ENCODE measurements at places on chromosomes 7 and 10.

- DNase-seq, result no peak
These were observed 202.6 kb downstream of the PPP1R3A start for GRCh38 chr7:113715981-113716856.

GRCh38 chr10:129090618-129091366 is 376.2 kb upstream of the MGMT start:
- DNase-seq, result no peak

GRCh38 chr7:101562531-101563197 is 66.4 kb downstream of the MYL10 start:
- no peak for DNase-seq

DNA sequence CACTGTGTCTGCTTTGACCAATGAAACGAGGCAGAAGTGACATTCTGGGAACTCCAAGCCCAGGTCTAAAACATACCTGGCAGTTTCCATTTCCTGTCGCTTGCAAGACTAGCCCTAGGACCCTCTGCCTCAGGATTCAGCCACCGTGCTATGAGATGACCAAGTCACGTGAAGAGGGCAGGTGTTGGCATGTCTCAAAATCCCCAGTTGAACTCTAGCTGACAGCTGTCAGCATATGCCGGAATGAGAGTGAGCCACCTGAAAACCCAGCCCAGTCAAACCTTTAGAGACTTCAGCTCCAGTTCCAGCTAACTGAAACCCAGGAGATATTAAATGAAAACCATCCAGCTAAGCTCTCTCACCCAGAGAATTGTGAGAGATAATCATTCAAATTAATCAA is 89.9 kb upstream of the PPP1R3A start:
- DNase-seq, result no peak

- no peak for DNase-seq
These were observed 40.6 kb downstream of the TMEM60 start for GRCh38 chr7:77757589-77757988.

DNA sequence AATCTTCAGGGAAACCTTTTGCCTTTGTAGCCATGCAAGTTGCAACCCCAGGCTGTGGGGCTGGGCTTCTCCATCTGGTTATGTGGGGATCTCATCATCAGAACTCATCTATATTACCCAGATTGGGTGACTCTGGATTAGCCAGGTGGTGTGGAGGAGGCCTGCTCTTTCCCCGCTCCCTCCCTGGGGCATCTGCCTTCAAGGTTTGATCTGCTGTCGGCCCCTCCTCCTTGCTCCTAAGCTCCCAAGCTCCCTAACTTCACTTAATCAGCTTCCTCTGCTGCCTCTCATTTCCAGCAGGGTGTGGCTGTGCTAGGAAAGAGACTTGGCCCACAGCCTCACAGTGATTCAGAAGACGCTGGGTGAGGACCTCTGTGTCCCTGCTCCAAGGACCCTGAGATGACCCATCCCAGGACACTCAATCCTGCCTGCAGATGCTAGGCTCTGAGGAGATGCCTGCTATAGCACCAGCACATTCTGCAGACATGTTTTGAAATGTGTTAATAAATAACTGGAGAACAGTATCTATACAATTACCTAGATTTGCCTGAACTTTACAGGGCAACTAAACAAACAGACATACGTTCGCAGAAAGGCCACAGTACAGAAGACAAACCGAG is 392.1 kb upstream of the PODXL start:
- DNase-seq, result no peak

GRCh38 chr10:15232279-15232678 is 63.8 kb upstream of the NMT2 start:
- no peak for DNase-seq

GRCh38 chr10:100737355-100738054 is 7.9 kb upstream of the PAX2 start:
- DNase-seq, result no peak

DNA sequence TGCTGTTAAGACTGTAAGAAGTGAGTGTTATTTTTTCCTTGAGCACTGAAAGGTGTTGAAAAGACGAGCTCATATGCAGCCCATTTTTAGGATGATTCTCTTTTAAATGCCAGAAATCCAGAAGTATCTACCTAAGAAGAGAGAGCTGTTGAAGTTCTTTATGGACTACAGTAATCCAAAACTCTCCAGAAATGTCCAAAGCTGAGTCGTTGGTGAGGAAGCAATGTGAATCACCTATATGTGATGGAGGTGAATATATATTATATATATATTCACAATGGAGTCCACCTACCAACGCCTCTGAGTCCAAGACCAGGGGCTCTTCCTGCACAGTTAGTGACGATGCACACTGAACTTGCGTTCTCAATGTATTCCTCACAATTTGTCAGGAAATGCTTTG is 252.7 kb upstream of the PITRM1 start:
- no peak for DNase-seq

DNA sequence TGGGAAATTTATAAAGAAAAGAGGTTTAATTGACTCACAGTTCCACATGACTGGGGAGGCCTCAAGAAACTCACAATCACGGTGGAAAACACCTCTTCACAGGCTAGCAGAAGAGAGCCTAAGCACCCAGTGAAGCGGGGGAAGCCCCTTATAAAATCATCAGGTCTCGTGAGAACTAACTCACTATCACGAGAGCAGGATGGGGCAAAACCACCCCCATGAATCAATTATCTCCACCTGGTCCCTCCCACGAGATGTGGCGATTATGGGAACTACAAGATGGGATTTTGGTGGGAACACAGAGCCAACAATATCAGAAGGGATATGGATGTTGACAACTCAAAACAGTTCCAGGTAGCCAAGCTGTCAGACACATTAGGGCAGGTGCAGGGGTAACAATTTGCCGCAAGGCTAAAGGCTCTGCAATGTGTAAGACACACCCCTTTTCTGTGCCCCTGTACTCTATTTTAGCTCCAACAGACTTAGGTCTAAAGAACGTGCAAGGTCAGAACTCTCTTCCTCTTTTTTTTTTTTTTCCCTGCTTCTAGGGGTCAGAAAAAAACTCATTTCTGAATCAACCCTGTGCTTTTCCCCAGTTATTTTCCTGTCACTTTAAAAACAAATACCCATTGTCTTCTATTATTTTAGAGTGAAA is 30.7 kb upstream of the RBM20 start:
- DNase-seq, result no peak

GRCh38 chr10:87619705-87620104 is 40.0 kb upstream of the PAPSS2 start:
- DNase-seq, result no peak

GRCh38 chr10:55766212-55766611 is 594.8 kb downstream of the ZWINT start:
- no peak for DNase-seq

DNA sequence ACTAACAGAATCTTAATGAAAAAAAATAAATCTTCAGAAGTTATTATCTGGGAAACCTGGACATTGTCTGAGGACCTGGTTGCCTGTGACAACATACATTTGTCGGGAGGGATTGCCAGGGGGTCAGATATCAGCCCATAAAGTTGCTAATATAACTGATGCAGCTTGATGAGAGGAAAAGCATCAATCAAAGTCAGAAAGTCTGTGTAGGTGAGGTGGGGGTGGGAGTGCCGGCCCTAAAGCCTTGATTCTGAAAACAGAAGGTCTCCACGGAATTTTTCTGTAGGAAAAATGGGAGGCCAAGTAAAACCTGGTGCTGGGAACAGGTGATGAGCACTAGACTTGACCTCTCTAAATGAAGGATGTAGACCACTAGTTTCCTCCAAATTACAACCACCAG is 281.8 kb downstream of the FGFR2 start:
- DNase-seq, result no peak

DNA sequence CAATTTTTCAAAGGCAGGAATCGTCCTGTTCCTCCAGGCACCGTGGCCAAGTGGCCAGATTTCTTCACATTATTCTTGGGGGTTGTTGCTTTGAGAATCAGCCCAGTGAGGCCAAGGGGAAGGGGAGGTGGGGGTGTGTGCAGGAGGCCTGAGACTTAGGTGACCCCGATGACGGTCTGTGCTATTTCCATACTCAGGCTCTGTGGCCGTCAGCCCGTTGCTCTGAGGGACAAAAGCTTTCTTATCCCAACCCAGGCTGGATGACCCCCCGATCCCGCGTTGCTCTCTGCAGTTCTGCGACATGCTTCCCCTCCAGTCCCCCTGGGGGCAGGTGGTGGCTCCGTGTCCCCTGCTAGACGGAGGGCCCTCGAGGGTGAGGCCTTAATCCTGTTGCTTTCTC is 14.2 kb downstream of the DOCK1 start:
- no peak for DNase-seq

DNA sequence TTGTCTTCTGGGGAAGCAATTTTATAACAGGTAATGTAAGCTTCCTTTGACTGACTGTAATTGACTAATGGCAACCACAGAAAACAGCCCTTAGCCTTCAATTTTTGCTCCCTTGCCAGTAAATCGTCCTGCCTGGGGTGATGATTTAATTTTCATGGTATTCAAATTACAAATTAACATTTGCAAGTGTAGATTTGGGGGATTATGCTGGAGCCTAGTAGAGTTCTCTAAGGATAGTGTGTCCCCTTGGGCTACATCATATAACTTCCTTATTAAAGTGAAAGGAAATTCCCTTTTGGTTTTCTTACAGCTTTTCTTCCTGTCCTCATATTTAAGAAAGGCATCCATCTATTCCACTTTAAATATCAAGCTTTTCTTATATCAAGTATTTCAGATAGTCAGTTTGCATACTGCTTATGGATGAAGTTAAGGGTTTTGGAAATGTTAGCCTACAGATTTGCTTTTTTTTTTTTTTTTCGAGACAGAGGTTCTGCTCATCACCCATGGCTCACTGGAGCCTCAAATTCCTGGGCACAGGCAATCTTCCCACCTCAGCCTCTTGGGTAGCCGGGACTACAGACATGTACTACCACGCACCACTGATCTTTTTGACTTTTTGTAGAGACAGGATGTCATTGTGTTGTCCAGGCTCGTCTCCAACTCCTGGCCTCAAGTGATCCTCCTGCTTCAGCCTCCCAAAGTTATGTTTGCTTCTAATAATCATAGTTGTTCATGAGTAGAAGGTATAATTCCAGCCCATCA is 35.9 kb upstream of the HDAC9 start:
- no peak for DNase-seq

GRCh38 chr7:37549076-37549931 is 100.6 kb upstream of the ELMO1 start:
- DNase-seq, result no peak

DNA sequence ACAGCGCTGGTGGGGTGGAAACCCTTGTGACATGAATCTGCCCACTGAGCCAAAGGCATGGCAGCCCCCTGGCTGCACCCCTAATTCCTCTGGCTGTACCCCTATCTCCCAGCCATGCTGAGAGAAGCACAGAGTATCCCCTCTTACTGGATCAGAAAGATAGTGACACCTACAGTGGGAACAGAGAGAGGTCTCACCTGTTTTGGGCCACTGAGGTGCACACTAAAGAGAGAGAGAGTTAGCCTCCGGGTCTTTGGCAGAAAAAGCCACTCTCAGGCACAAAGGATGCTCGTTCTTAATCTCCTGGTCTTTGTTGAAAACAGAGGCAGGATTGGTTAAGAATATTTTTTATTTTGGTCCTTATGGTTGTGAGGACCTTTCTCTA is 11.3 kb downstream of the TSPAN14 start:
- no peak for DNase-seq

- no peak for DNase-seq
These were observed 249.7 kb downstream of the EMX2 start for GRCh38 chr10:117792214-117792613.

DNA sequence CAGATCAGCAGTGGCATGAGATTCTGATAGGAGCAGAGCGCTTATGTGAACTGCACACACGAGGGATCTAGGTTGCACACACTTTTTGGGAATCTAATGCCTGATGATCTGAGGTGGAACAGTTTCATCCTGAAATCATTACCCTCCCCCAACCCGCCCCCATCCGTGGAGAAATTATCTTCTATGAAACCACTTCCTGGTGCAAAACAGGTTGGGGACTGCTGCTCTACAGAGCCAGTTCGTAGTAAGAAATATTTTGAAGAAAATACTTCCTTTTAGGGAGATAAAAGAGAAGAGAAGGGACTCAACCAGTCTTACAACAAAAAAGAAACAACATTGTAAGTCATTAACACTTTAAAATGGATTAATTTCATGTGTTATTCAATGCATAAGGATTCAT is 1308.2 kb downstream of the GATA3 start:
- no peak for DNase-seq

DNA sequence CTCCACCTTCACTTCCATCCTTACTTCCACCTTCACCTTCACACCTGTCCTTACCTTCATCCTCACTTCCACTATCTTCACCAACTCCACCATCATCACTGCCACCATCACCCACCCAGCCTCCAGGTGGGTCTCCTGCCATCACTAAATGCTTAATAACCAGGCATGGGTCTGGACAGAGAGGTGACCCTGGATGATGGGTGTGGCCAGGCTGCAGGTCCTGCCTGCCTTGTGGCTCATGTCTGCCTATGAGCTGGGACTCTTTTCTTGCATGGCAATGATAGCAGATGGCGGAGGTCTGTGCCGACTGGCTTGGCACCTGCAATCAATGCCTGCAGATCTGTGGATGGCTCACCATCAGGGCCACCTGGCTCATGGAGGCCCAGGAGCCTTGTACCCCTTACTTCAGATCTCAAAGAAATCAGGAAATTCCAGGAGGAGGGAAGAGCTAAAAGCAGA is 60.1 kb upstream of the ELN start:
- DNase-seq, result no peak

GRCh38 chr10:113618338-113618737 is 45.5 kb downstream of the NRAP start:
- DNase-seq, result no peak

- DNase-seq, result no peak
These were observed 493.2 kb upstream of the KLF6 start for GRCh38 chr10:4278186-4278585.

GRCh38 chr7:37438906-37439652 is 9.6 kb downstream of the ELMO1 start:
- DNase-seq, result no peak

DNA sequence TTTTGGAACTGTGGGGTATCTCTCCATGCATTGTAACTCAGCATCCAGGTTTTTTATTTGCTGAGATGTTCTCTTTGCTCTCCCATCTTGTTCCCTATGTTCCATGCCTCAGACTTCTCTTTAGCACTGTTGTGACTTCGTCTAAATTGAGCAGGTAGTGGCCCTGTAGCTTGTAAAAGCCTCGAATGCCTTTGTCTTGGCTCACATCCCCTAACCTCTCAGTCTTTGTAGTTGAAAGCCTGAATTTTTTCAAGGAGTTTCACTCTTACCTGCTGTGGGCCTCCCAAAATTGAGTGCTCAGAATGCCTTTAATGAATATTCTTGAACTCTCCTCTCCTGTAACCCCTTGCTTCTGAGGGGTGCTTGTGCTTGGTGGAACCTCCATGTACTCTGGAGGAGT is 1137.3 kb downstream of the REEP3 start:
- DNase-seq, result no peak

GRCh38 chr7:107995184-107996071 is 7.5 kb downstream of the LAMB1 start:
- DNase-seq, result peak; percentile 86

GRCh38 chr7:1290026-1290678 is 57.5 kb downstream of the UNCX start:
- DNase-seq, result peak; percentile 13

GRCh38 chr7:139914306-139915267 is 85.5 kb downstream of the TBXAS1 start:
- peak; percentile 56 for DNase-seq

- DNase-seq, result no peak
These were observed 66.6 kb upstream of the MGMT start for GRCh38 chr10:129400426-129400825.

Measured in HCEC 1CT (cell line).